ENCODE measurements at places on chromosomes 4 and X.

GRCh38 chr4:77579406-77580076 is 26.1 kb upstream of the CXCL13 start:
- DNase-seq: no peak

DNA sequence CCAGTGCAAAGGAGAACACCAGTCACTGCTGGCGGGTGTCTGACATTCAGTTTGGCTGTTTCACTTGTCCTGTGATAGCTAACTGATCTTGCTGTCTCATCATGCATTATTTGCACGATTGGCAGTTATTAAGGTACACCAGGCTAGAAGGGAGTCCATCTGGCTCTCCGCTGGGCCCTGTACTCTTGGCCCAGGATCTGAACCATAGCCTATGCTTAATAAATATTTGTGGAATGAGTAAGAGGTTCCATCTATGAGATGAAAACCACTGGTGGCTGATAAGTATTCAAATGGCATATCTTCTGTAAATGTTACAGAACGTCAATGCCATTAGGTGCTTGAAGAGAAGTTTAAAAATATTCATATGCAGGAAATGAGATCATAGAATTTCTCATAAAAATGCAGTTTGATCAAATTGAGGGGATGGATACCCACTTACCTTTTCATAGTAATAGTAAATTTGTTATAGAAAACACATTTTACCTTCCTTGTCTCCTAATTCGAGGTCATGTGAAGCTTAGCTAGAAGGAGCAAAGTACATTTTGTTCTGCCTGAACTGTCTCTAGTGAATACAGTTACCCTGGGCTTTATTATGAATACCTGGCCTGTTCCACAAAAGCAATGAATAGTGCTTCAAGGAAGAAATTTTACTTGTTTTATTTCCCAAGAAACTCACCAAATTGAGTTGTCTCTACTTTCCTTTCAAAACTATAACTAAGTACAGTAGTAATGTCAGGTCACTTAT is 213.5 kb downstream of the CBR4 start:
- no peak for DNase-seq

DNA sequence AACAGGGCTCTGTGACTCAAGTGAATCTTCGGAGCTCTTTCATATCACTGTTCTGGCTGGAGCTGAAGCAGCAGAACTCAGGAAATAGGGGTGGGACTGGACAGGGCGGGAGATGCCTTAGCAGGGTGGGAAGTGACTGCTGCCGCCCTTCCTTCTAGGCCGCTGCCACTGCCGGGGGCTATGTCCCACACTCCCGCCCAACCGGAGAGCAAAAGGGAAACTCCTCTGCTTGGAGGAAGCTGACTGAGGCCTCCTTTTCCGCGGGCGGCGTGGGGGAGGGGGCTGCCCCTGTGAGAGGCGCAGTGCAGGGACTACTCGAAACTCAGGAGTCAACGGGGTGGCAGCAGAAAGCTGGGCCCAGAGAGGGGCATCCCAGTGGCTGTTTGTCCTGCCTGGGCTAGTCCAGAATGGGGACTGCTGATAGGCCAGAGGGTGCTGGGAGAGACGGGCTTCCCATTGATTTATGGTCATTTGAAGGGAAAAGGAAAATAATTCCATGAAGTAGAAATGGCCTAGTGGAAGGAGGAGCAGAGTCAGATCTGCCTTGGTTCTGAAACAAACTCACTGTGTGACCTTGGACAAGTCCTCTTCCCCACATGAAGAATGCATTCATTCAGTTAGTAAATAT is 36.9 kb downstream of the STARD8 start:
- no peak for DNase-seq

DNA sequence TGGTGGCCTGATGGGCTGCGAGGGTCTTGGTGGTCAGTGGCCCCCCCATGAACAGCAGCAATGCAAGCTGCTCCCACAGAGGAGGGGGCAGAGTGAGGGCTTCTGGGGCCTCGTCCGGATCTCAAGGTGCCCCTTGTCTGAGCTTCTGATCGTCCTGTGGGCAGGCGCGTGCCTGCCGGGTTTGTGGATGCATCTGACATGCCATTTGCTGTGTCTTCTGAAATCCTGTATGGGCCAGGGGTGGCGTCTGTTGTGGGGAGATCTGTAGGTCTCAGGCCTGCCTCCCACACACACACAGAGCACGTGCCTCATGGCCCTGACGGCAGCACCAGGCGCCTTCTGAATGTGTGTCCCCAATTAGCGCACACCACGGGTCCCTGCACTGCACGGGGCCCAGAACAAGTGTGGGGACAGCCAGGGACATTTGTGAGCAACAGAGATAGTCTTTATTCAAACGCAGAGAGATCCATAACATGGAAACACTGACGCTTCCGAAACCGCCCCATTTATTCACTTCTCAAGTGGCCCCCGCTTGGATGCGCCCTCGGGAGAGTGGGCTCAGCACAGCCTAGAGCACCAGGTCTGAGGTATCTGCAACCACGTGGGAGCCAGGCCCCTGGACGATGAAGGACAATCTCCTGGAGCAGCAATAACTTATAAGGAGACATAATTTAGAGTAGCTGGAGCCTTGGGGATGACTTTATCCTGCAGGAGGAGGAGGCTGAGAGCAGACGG is 5.7 kb downstream of the SPON2 start:
- no peak for DNase-seq

DNA sequence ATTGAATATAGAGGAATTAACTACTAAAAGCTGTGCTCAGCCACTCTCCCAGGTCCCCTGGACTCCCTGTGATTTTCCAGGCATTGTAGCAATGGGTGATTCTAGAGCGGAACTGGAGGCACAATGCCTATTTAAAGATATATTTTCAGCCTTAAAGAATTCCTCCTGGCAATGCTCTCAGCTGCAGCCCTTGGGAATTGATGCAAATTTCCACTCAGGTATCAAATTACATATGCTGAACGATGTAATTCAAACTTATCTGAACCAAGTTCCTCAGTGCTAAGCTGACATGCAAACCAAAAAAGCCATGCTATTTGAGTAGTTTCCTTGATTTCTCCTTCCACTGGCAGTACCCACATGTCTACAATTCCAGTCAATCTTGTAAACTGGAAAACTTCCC is 86.3 kb upstream of the GABRA3 start:
- DNase-seq: no peak

DNA sequence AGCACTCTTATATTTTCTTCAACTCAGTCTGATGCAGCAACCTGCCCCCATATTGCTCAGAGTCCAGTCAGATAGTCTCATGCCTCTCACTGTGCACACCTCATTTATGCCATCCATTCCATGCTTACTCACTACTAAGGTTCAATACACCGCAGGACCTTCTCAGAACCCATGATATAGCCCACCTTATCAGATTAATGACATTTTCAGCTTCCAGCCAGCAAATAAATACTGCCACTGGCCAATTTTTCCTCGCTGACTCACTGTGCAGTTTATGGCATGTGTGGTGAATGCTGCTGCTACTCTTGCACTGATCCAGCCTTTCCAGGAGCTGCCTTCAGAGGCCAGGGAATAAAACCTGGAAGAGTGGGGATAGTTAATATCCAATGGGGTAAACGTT is 380.6 kb upstream of the SPOCK3 start:
- DNase-seq: no peak

GRCh38 chr4:112951362-112952312 is 97.8 kb upstream of the ANK2 start:
- DNase-seq: no peak

DNA sequence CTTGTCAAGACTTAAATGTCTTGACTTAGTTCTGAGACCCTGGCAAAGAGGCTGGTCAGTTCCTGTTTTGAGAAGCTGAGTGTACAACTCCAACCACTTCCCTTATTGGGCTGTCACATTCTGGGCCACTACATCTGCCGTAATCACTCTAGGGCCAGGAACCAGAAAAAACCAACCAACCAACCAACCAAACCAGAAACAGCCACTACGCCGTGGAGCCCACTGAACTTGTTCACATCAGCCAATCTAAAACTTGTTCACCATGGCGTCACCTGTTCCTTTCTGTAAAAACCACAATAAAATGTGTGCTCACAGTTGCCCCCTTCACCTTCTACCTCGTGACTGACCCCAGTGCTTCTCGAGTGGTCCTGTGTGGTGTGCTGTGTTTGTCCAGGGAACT is 107.3 kb downstream of the JADE1 start:
- DNase-seq: peak; percentile 11

- no peak for DNase-seq
Measured at GRCh38 chr4:8019396-8020365, 80.0 kb upstream of the AFAP1 start.

DNA sequence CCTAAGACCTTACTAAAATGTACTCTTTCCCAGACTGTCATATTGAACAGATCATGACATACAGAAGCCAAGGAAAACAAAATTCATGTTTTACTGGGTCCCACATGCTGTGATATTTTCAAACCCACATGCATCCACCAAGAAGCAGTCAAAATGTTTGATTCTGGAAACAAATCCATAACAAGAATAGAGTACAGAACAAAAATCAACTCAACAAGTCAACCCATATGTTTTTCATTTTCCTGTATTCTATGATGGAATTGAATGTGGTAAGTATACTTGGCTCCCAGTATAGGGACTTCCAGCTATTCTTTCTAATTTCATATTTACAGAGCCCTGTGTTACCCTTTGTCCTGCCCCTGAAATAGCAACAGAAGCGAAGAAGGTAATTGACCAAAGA is 106.8 kb downstream of the COL25A1 start:
- no peak for DNase-seq

- no peak for DNase-seq
Measured at GRCh38 chrX:150547375-150548115, 20.9 kb upstream of the MTM1 start.

GRCh38 chr4:40937140-40937725 is 187.5 kb downstream of the NSUN7 start:
- DNase-seq: no peak

DNA sequence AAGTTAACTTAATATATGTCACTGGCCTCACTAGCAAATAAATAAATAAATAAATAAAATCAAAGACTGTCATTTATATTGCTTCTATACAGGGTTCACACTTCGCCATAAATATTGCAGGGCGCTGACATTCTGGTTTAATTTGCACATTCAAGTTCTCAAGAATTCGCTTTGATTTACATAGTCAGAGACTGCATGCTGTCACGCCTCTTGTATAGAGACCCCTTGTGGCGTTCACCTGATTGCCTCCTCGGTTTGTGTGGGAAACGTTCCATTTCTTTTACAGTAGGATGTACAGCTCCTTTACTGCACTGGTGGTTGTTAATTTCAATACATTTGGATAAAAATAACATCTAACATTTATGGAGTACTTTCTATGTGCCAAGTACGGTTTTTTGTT is 71.3 kb upstream of the ADGRG2 start:
- DNase-seq: no peak

DNA sequence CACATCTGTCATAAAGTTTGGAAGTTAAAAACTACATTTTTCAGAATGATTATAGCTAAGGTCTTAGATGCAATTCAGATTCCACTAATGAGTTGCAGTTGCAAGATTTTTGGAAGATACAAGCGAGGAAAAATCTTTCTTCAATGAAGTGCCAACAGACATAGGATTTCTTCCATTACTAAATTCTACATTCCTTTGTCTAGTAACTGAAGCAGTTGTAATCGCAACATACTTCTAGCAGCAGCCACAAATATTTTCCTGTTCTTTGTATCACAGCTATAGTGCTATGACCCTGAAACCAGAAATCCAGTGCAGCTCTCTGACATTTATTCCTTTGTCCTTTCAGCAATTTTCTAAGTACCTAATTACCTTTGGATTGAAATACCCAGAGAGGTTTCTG is 225.2 kb upstream of the SLIT2 start:
- no peak for DNase-seq

DNA sequence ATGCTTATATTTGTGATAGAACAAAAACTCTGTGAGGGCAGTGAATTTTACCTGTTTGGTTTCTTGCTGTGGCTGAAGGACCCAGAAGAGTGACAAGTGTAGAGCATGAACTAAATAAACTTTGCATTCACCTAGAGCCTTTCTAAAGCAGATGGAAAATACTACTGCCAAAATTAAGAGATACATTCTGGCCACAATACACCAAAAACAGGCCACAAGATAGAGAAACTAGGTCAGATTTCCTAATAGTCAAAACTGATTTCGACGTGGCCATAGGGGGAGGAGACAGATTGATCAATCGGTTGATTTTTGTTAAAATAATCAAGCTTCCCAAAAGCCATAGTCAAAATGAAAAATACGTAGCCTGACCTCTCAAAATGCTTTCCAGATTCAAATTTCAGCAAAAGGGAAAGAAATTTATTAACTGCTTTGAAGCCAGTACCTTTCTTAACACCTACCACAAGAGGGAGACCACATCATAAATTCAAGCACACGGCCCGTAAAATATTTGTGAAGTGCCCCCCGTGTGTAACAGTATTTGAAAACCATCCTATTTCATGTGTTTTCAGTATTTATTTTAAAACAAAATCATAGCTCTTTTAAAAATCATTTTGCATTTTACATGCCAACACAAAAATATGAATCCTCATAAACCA is 132.4 kb downstream of the CORIN start:
- no peak for DNase-seq

DNA sequence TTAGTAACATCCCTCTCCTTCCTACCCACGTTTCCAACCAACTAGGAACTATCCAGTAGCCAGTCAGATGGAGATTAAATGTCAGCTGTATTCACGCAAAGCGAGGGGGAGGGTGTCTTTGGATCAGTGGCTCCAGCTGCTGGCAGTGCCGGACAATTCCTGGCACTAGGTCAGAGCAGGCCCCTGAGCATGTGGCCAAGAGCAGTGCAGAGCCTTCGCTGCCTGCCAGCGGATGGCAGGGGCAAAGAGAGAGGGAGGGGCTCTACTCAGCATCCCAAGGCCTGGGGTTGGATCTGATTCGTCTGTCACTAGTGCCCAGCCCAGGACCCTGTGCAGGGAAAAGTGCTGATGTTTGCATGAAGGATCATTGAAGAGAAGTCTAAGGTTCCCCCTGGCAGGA is 28.7 kb upstream of the JAKMIP1 start:
- DNase-seq: no peak

DNA sequence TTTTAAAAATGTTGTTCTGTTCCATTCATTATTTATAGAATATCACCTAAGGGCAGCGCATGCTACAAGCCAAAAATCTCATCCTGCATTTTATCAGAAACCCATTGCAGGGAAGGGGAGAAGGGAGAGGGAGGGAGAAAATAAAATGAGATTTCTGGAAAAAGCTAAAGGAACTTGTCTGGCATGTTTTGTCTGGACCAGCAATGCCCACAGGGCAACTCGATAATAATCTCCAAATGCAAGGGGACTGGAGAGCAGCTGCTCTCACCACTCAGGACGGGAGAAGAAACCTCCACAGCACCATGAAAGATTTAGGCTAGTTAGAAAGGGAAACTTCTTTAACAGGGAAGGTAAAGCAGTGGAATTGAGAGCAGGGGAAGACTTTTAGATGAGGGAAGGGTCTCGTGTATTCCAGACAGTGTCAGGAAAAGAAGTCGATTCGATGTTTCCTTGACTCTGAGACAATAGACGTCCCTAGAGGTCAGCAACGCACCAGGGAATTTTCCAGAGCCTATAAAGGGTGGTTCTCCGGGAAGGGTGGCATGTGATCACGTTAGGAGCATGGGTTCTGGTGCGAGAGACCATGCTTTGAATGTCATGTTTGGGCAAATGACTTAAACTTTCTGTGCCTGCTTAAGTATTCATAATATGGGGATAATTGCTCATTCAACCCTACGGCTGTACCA is 132.2 kb upstream of the NDP start:
- no peak for DNase-seq
